ENCODE measurements at places on chromosomes 2 and 18.

GRCh38 chr2:238595750-238596570, 169.2 kb downstream of the ASB1 start:
- DNase-seq: no peak

DNA sequence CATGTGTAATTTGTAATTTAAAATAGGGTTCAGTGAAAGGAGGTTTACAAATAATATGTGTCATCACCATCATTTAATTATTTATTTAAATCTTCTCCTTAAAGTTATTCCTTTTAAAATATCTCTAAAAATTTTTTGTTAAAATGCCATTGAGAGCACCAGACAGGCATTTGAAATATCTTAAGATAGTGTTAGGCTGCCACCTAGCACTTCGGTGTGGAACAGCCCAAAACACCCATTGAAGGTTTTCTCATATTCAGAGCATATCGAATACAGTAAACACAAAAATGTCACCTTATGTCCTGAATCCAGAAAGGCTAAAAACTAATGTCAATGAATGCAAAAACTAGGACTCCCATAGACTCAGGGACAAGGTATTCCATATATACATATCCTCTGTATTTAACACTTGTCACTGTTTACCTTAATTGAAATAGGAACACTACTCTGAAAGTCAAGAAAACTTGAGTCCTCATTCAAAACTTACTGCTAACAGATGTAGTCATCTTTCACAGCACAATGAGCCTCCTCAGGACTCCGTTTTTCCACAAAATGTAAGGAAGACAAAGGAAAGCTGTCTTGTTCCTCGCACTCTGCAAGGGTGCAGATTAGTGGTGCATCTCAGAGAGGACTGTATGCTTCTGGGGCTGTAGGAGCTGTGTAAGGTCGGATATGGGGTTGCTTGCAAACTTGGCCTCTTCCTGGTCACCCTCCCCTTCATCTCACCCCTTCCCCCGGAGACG, 329.5 kb downstream of the PAX3 start:
- no peak for DNase-seq

DNA sequence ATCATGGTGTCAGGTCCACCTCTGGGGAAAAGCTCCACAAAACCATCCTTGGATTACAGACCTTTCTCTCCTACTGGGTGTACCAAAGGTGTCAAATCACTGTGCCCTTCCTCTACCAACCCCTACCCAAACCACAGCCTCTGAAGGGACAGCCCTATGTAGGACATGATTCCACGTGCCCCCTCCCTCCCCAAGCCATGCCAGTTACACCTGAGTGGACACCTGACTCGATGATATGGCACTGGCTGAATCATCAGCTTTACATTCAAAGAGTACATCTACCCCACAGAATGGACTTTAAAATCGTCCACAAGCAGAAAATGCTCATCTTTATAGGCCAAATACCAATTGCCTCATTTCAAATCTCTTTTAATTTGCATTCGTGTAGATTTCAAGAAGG, 26.0 kb downstream of the TRABD2A start:
- no peak for DNase-seq

GRCh38 chr2:166762746-166763145, 125.5 kb upstream of the XIRP2 start:
- DNase-seq: no peak

GRCh38 chr2:43224131-43224570, 2.3 kb downstream of the ZFP36L2 start:
- DNase-seq: no peak

GRCh38 chr2:228590681-228591080, 409.2 kb upstream of the SPHKAP start:
- DNase-seq: no peak

DNA sequence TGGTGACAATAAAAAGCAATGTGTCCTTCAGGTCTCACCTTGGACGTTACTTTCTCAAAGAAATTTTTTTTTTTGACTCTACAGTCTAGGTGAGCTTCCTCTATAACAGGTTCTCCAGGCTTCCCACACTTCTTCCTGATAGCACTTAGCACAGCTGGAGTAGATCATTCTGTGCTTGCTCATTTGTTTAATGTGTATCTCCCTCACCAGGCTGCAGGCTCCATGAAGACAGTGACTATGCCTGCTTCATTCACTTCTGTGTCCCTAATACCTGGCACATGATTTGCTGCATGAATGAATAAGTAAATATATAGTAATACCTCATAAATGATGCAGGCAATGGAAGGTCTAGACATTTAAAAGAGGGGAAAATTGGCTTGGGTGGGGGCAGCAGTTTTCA, 109.9 kb upstream of the CD302 start:
- DNase-seq: no peak

GRCh38 chr2:96325884-96326255, 753 bp downstream of the ITPRIPL1 start:
- DNase-seq: no peak

DNA sequence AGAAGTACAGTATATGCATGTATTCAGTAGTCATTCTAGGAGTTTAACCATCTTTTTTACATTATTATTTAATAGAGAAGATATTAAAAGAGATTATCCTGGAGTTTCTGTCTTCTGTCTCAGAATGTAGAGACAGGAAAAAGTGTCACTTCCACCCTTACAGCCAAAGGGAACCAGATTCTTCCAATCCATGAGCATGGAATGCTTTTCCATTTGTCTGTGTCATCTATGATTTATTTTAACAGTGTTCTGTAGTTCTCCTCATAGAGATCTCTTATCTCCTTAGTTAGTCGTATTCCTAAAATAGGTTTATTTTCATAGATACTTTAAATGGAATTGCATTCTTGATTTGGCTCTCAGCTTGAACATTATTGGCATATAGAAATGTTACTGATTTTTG, 959.5 kb upstream of the PIK3C3 start:
- no peak for DNase-seq

- no peak for DNase-seq
Measured at GRCh38 chr2:46679761-46680160, 200.4 kb downstream of the TMEM247 start.

DNA sequence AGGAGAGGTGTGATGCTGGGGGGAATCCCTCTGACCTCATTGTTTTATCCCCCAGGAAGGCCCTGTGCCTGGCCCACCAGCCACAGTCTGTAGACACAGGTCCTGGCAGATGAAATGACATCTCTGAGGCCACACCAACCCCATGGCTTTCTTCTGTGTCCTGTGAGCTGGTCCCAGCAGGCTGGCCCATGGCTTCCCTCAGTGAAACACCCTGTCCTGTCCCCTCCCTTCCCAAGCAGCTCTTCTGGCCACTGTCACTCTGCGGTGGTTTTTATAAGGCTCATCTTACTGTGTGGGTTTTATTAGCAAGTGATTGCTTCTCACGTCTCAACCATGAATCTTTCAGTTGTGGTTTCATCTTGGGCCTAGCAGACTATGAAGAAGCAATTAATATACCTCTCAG, 102.8 kb upstream of the STPG4 start:
- no peak for DNase-seq

- no peak for DNase-seq
Measured at GRCh38 chr2:133713049-133713580, 144.9 kb upstream of the NCKAP5 start.

GRCh38 chr18:58314284-58314683, 270.3 kb downstream of the NEDD4L start:
- DNase-seq: no peak

DNA sequence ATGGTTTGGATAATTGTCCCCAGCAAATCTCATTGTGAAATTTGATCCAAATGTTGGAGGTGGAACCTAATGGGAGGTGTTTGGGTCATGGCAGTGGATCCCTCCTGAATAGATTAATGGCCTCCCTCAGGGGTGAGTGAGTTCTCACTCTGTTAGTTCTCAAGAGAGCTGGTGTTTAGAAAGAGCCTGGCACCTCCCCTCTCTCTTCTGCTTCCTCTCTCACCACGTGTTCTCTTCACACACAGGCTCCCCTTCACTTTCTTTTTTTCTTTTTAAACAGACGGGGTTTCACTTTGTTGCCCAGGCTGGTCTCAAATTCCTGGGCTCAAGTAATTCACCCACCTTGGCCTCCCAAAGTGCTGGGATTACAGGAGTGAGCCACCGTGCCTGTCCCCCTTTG, 111.6 kb upstream of the LTBP1 start:
- no peak for DNase-seq

- no peak for DNase-seq
Measured at GRCh38 chr2:61220768-61221167, 58.8 kb downstream of the C2orf74 start.
